ENCODE measurements at places on chromosomes 1 and 21.

- DNase-seq = no peak
Observed at GRCh38 chr1:225610539-225610938, 42.4 kb downstream of the ENAH start.

DNA sequence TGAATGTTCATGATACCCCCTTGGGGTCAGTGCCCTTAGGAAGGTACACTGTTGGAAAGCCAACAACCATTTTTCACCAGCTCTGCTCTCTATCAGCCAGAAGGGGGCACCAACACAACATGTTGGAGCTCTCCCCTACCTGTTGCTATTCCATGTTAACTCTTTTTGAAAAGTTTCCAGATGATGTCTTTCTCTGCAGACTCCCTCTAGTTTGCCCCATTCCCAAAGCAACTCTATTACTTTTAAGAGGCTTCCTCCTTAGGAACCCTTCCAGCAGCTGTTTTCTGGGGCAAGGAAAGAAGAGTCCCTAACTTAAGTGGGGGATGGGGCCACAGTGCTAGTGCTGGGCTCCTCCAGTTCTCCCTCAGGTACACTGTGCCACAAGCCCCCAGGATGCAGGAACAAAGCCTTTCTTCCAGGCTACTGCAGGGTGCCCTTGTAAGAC, 22.9 kb upstream of the NDC1 start:
- DNase-seq = peak; percentile 57

- DNase-seq = no peak
Observed at GRCh38 chr1:164440232-164440631, 118.8 kb upstream of the PBX1 start.

DNA sequence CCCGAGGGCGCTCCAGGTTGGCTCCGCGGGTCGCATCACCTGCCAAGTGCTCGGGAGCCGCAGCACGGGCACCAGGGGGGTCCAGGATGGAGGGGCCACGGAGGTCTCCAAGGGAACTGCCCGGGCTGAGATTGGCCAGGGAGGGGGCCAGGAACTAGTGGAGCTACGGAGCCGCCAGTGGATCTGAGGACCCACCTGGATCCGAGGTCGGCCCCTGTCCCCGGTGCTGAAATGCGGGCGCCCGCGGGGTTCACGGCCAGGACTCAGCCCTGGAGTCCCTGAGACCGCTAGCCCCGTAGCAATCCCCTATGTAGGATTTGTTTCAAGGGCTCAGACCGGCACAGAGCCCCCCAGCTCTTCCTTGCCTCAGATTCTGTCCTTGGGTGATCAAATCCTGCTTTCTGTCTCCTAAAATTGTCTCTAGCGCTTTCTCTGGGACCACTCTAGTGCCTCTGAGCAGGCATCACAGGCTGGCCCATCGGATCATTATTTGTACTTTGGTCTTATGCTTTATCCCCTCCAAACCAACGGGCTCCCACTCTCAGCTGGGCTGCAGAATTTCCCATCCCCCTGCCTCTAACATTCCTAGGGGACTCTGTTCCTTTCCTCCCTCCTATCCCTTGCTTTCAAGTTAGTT, 27.3 kb downstream of the KIAA2013 start:
- DNase-seq = no peak

- DNase-seq = no peak
Observed at GRCh38 chr1:105027838-105028471, 1278.3 kb downstream of the AMY1C start.

- no peak for DNase-seq
Observed at GRCh38 chr21:25818121-25818520, 83.3 kb downstream of the GABPA start.

DNA sequence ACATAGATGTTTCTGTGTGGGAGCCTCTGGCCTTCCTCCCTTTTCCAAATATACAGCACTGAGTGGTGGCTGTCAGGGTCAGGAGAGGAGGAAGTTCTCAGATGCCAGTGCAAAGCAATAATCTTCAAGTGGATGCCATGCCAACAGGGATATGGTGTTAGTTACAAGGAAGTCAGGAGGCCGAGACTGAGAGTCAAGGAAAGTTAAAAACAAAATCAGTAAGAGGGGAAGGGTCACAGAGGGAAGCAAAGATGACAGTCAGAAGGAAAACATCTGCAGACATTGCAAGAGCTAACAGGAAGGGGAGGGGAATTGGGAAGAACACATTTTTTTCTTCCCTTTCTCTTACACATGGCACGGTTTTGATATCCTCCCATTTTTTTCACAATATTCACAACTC, 691.4 kb downstream of the ADGRL2 start:
- no peak for DNase-seq

- DNase-seq = no peak
Observed at GRCh38 chr1:174397261-174397660, 50.5 kb upstream of the GPR52 start.

DNA sequence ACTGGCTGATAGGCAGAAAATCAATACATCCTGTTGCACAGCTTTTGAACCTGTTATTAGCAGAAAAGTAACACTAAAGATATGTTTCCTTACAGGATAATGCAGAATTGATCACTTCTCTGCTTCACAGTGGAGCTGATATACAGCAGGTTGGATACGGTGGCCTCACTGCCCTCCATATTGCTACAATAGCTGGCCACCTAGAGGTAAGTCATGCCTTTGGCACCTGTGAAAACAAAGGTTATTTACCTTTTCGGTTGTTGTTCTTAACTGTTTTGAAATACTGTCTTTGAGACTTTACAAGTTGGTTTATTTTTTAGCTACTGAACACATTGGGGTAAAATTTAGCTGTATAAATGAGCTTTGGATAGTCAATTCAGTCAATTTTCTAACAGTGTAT, 36.3 kb downstream of the TNNI3K start:
- no peak for DNase-seq

DNA sequence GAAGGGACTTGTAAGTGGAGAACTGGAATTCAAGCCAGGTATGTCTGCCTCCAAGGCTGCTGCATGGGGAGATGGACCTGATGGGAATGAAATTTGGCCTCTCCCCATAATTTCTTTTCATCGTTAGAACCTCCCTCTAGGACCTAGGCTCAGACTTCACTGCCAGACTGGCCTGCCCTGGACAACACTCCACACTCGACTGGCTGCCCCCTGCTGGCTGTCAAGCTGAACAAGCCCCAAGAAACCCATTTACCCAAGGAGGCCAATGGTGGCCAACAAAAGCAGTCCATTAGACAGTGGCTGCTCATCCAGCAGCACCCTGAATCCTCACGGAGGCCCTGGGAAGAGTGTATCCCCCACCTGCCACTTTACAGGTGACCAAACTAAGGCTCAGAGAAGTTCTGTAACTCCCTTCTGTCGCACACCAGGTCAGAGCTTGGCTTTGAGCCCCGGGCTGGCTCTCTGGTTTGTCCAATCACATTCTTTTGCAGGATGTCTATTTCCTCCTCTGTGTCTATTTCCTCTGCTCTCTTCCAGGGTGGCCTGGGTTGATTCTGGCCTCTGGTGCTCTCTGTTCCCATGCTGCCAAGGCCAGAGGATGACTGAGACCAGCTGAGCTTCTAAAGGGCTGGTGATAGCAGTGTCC, 3.8 kb downstream of the RNF186 start:
- DNase-seq = peak; percentile 49

GRCh38 chr1:234978397-234979295, 150.0 kb downstream of the TOMM20 start:
- DNase-seq = peak; percentile 79
